ENCODE measurements at places on chromosomes 6 and 20.

DNA sequence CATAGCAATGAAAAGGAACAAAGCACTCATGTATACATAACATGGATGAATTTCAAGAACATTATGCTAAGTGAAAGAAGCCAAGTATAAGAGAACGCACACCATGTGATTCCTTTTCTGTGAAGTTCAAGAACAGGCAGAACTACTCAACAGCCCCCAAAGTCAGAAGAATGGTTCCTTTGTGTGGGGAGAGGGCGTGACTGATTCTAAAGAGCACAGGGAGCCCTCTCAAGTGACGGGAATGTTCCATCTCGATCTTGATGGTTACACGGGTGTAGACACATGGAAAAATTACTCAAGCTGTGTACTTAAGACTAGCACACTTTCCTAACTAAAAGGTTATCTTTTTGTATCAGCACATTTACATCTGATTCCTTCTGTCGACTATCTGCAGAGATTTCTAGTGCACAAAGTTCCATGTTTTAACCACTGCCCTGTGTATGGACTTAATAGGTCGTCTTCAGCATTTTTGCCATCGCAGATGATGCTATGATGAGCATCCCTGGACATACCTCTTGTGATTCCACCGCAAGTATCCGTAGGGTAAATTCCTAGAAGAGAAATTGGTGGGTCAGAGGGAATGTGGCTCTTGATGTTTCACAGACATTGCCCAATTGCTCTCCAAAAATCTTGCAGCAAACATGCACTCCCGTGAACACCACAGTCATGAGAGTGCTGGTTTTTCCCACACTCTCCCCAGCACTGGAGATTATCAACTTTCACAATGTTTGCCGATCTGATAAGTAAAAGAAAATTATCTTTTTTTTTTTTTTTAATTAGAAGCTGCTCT is 279.3 kb downstream of the BMP7 start:
- no peak for DNase-seq

DNA sequence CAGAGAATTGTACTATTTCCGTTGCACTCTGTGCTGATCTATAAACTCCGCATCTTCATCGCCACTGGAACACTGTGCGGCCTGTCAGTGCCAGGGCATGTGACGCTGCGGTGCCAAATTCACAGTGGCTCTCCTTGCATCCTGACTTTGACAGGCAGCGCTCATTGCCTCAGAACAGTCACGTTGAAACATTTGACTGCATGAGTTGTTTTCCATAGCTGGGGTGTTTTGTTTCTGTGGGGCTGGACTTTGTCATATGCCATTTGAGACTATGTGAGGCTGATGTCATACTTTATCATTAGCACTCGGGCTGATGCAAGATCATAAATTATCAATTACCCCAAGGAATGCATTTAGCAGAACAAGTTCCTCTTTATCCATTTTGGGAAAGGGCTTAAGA is 32.7 kb downstream of the CFAP61 start:
- DNase-seq, result no peak

DNA sequence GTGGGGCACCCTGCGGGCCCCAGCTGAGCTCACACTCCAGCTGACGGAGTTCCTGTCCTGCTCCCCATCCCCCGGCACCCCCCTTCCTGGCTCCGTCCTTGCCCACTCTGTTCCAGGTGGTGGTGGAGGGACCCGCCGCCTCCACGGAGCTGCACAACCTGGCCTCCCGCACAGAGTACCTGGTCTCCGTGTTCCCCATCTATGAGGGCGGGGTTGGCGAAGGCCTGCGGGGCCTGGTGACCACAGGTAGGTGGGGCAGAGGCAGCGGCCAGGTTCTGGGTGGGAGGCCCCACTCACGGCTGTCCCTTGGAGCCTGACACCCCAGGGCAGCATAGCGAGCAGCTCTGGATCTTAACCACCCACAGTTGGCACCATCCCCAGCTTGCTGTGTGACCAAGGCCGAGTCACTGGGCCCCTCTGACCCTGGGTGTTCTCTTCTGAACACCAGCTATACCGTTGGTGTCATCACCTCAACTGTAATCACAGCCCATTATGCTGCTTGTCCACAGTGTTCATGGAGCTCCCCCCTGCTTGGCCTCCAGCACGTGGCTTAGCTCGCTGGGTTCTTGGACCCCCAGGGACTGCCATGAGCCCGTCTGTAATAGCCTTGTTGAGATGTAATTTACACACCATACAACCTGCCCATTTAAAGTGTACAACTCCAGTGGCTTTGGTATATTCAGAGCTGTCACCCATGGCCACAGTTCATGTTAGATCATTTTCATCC is 17.4 kb downstream of the COL20A1 start:
- DNase-seq, result no peak

DNA sequence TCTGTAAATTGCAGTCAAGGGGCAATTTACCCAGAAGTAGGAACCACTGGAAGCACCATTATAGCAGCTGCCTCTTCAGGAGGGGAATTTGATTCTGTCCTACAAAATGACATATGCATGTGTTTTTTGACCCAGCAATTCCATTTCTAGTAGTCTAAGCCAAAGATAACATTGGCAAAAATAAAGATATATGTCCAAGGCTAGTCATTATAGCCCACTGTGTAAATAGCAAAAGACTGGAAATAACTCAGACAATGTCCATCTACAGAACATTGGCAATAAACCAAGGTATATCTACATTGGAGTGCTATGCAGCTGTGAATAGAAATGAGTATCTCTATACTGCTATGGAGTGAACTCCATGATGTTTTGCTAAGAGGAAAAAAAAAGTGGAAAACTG is 12.5 kb upstream of the PANK2 start:
- no peak for DNase-seq

- DNase-seq, result no peak
Observed at GRCh38 chr6:33851959-33852358, 48.2 kb upstream of the MLN start.

- DNase-seq, result no peak
Observed at GRCh38 chr20:2521369-2522305, 12.9 kb upstream of the ZNF343 start.

- no peak for DNase-seq
Observed at GRCh38 chr20:14859627-14860026, 522.2 kb upstream of the FLRT3 start.

GRCh38 chr6:116447496-116448011 is 13.6 kb upstream of the CALHM6 start:
- DNase-seq, result no peak

GRCh38 chr6:100881707-100882040 is 545 bp upstream of the ASCC3 start:
- no peak for DNase-seq

GRCh38 chr6:155832596-155832995 is 377.0 kb upstream of the NOX3 start:
- no peak for DNase-seq

DNA sequence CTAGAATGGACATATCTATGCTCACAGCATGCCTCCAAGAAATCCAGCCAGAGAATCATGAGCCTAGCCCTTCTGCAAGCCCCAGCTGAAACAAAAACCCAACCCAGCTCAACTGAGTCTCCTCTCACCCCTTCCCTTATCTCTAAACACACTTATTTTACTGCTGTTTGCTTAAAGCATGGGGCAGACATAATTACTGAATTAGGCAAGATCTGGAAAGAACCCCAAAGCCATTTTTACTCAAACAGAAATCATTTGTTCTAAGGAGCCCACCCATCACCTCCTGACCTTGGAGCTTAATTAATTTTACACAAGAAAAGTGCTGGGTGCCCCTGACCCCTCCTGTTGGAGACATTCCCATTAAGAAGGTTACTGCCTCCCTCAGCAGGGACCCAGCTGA is 291.6 kb downstream of the MAFB start:
- no peak for DNase-seq

- no peak for DNase-seq
Observed at GRCh38 chr6:87881342-87881895, 166.2 kb upstream of the SPACA1 start.

DNA sequence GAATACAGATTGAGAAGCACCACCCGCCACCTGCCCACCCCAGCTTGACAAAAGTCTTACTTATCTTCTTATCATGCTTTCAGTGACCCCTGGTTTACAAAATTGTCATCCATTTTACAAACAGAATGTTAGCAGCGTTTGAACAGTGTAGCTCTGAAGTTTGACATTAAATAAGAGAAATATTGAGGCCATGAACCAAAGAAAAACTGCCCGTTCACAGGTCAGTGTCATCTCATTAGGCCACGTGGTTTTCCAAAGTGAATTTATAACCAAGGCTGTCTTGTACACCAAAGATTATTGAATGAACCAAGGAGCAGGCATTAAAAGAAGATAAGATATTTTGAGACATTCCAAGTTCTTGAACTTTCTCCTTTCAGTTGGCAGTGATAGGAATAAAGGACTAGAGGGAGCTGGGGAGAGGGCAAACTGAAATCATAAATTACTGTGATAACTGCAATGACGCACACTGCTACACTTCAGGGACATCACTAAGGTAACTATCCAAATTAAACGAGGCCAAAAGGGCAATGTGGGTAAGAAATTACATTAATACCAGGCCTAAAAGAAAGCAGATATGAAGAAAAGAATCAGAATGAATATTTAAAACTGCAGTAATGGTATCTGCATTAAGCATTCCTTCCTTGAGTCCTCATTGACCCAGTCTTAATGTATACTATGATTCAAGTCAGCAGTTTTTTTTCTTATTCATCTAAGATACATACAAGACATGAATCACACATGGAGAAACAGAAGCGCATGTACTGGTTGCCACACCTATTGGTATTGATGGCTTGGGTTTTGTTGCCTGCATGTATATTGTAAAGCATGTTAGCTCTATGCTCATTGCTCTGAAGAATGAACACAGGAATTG is 159.8 kb upstream of the ARG1 start:
- DNase-seq, result no peak

GRCh38 chr6:138988469-138988834 is 399 bp upstream of the REPS1 start:
- DNase-seq, result no peak

- no peak for DNase-seq
Observed at GRCh38 chr6:4313044-4313686, 177.8 kb upstream of the ECI2 start.
